ENCODE measurements at places on chromosomes 11 and 22.

GRCh38 chr11:46414466-46414796, 22.9 kb upstream of the CHRM4 start:
- peak; percentile 97 for DNase-seq

DNA sequence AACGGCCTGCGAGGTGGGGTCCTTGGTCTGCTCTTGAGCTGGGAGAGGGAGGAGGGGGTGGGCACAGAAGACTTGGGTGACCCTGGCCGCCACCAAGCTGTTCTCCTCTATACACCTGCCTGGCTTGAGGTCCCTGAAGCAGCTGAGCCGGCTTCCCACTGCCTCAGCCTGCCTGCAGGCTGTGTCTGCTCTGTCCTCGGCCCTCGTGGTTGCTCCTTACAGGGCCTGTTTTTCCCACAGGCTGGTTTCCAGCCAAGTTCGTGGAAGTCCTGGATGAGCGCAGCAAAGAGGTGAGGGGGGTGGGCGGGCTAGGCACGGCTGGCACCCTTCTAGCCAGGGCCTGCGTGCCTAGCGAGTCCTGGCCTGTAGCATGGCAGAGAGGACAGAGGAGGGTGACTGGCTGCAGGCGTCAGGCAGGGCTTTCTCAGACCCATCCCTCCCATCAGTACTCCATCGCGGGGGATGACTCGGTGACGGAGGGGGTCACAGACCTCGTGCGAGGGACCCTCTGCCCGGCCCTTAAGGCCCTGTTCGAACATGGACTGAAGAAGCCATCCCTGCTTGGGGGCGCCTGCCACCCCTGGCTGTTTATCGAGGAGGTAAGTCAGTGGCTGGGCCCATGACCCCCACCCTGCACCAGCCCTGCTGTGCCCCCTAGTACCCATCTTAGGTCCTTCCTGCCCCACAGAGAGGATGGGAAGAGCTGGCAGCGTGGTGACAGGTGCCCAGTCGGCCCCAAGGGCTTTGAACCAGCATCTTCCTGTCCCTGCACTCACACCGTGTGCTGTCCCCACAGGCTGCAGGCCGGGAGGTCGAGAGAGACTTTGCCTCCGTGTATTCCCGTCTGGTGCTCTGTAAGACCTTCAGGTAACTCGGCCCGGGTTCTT, 37.7 kb downstream of the SGSM3 start:
- DNase-seq, result no peak

DNA sequence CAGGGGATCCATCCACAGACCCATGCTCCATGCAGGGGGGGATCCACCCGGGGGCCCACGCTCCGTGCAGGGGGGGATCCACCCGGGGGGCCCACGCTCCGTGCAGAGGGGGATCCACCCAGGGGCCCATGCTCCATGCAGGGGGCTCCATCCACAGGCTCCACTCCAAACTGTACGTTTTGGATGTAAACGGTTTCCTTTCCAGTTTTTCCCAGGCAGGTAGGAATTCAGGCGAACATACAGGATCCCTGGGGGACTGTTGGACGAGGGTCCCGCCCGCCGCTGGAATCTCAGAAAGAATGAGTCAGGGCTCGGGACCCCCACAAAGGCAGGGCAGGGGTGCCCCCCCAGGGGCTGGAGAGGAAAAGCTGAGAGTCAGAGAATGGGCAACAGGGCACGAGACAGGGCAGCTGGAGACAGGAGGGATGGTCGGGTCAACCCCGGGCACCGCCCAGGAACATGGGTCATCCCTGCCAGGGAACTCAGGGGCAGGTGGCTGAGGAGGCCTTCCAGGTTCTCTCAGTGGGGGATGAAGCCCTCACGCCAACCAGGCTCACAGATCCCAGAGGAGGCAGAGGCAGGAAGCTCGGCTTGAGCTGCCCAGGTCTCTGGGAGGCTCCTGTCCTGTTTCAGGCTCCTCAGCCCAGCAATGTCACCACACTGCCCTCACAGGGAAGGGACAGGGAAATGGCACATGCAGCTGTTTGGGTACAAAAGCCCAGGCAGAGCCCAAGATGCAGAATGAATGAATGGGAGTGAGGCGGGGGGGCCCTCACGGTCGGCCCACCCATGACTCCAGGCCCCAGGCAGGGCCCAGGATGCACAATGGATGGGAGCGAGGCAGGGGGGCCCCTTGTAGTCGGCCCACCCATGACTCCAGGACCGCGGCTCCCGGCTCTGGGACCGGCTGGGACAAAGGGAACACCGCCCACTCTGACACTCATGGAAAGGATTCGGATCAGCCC, 200.2 kb downstream of the BRD1 start:
- no peak for DNase-seq

DNA sequence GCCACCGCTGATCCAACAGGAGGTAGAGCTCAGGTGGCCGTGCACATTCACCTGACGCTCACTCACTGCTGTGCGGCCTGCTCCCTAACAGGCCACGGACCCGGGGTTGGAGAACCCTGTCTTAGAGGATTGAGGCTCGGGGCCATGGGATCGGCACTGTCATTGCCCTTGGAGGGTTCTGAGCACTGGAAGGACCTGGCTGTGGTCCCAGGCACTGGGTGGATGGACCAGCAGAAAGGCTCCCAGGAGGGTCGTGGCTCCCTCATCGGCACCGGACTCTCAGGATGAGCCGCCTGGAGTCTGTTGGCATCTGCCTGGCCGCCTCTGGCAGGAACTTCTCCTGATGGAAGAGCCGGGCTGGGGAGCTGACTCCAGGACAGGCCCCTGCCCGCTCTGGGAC, 6.5 kb downstream of the KCNQ1 start:
- DNase-seq, result no peak

DNA sequence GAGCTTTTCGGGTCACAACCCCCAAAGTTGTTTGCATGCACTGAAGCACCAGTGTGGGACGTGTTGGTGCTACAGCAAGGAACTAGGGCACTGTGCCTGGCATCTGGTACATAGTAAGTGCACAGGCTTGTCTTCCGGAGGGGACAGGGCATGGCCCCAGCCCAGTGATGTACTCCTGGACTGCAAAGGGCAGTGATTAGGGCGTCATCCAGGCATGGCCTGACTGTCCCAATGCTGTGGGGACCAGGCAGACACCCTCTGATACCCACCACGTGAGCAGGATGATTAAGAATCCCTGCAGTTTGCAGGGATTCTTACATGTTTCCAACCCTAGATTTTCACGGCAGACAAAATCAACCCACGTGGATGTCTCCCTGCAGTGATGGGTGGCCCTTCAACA, 50.0 kb upstream of the RFPL3 start:
- DNase-seq, result no peak

DNA sequence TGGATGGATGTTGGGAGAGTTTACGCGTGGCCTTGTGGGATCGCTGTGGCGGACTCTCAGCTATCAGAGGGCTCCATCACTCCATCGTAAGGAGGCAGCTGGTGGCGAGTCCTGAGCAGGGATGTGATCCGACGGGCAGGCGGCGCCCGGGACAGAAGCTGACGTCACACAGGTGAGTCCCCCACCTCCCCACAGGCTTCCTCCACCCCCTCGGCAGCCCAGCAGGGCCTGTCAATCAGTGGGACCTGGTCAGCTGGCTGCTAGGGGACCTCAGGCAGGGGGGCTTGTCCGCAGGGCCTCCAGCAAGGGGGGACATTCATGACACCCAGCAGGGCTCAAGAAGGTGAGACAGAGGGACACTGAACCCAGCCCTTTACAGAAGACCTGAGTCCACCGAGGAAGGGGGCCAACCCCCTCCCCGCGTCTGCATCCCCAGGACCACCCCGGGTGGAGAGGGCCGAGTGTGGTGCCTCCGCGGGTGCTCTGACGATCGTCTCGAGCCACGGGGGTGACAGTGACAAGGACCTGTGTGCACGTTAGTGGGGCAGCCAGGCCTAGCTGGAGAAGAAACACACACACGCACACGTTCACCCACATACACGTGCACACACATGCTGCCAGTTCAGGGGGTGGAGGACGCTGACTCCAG, 7.1 kb downstream of the HRAS start:
- no peak for DNase-seq

GRCh38 chr11:44651535-44652155, 75.1 kb upstream of the TSPAN18 start:
- DNase-seq, result peak; percentile 36

- peak; percentile 33 for DNase-seq
Observed at GRCh38 chr22:33028234-33028633, 29.9 kb downstream of the SYN3 start.

GRCh38 chr11:1876361-1877063, 15.2 kb downstream of the PRR33 start:
- no peak for DNase-seq

GRCh38 chr11:77074205-77074604, 7.4 kb downstream of the CAPN5 start:
- no peak for DNase-seq

- DNase-seq, result no peak
Observed at GRCh38 chr11:34846467-34846866, 69.7 kb downstream of the APIP start.

Measured in NCI-H1092 (cell line).